ENCODE measurements at places on chromosomes 5 and 9. TPM values are rescaled to one million over a fixed set of nuclear protein-coding genes. Genes with fewer than 3 reads are reported as not detected.

DNA sequence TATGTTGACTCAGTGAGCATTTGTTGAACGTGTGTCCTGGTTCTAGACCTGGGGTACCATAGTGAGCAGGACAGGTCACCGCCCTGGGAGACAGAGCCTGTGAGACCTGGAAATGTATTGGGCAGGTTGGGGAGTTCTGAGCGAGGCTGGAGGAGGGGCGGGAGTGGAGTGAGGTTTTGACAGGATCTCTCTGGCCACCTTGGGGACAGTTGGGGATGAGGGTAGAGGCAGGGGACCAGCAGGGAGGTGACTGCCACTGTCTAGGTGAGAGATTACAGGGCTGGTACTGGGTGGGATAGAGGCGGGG lies 7.4 kb downstream of the WNK2 start:
- no peaks in the 10 kb centered on the region for H3K36me3 ChIP-seq
- no peak for DNase-seq
- no peak overlapping the region for H3K27ac ChIP-seq
- H3K4me1 ChIP-seq, result peaks cover 33% of the 10 kb centered on the region
- H3K27me3 ChIP-seq, result no peaks in the 10 kb centered on the region
- no peak overlapping the region for H3K4me3 ChIP-seq

GRCh38 chr5:117457656-117458055 lies 883.0 kb upstream of the SEMA6A start:
- no peak for DNase-seq
- H3K27ac ChIP-seq, result no peak overlapping the region
- H3K36me3 ChIP-seq, result no peaks in the 10 kb centered on the region
- H3K27me3 ChIP-seq, result no peaks in the 10 kb centered on the region
- H3K4me3 ChIP-seq, result no peak overlapping the region

Gene ECSCR
- 3.2 TPM for total RNA-seq

GRCh38 chr5:130762031-130762430 lies 403.0 kb downstream of the HINT1 start:
- no peaks in the 10 kb centered on the region for H3K27me3 ChIP-seq
- no peak overlapping the region for H3K27ac ChIP-seq
- no peak for DNase-seq
- no peak overlapping the region for H3K4me3 ChIP-seq
- H3K4me1 ChIP-seq, result no peaks in the 10 kb centered on the region
- no peaks in the 10 kb centered on the region for H3K36me3 ChIP-seq

Gene PCDHGC5
- total RNA-seq, result 0.95 TPM

- no peak for DNase-seq
- no peaks in the 10 kb centered on the region for H3K36me3 ChIP-seq
- H3K4me1 ChIP-seq, result no peaks in the 10 kb centered on the region
- H3K27ac ChIP-seq, result no peak overlapping the region
- no peak overlapping the region for H3K4me3 ChIP-seq
Observed at GRCh38 chr9:20331095-20331685, 291.1 kb downstream of the MLLT3 start.

Gene PKD2L2
- not detected for total RNA-seq

Gene FST
- 13.0 TPM for total RNA-seq

Gene CATSPER3
- total RNA-seq, result 1.1 TPM

GRCh38 chr9:22512495-22512894 lies 65.9 kb downstream of the DMRTA1 start:
- no peak overlapping the region for H3K27ac ChIP-seq
- no peaks in the 10 kb centered on the region for H3K27me3 ChIP-seq
- DNase-seq, result no peak
- H3K4me3 ChIP-seq, result no peak overlapping the region

DNA sequence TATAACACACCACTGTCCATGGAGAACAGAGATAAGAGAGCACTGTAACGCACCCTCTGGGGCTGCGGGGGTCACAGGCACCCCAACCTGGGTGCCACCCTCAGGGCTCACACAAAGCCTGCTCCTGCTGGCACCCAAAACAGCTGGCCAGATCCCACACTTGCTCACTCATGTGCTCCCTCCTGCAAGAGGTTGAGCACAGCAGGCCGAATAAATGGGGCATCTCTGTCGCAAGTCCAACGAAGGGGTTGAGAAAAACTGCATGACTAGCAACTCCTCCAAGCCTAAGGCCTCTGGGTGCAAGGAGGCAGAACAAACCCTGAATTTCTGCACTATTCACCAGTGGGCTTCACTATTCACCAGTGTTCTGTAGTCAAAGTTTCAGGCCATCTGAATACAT lies 80.3 kb downstream of the SECISBP2 start:
- H3K27me3 ChIP-seq, result no peaks in the 10 kb centered on the region
- peaks cover 54% of the 10 kb centered on the region for H3K36me3 ChIP-seq
- H3K4me1 ChIP-seq, result peaks cover 8% of the 10 kb centered on the region

GRCh38 chr5:65359981-65360380 lies 121.7 kb downstream of the ADAMTS6 start:
- H3K4me1 ChIP-seq, result no peaks in the 10 kb centered on the region
- H3K27ac ChIP-seq, result no peak overlapping the region
- no peaks in the 10 kb centered on the region for H3K36me3 ChIP-seq
- no peak overlapping the region for H3K4me3 ChIP-seq
- H3K27me3 ChIP-seq, result no peaks in the 10 kb centered on the region
- DNase-seq, result no peak

DNA sequence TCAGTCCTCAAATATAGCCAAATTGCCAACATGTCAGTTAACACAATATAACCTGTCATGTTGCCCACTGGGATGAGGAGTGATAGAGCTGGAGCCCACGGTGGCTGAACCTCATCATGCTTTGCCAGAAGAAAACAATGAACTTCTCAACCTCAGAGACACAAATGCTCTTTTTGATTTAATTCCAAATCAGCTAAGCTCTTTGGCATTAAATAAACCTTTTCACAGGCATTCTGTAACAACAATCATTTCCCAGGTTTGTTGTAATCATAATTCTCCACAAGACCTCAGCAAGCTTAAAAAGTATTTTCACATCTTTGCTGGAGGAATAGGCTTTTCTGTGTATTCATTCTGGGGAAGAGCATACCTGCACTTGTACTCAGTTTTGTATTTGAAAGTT lies 830.9 kb downstream of the MAT2B start:
- H3K27ac ChIP-seq, result no peak overlapping the region
- no peaks in the 10 kb centered on the region for H3K36me3 ChIP-seq
- no peaks in the 10 kb centered on the region for H3K4me1 ChIP-seq
- no peak for DNase-seq
- H3K4me3 ChIP-seq, result no peak overlapping the region

DNA sequence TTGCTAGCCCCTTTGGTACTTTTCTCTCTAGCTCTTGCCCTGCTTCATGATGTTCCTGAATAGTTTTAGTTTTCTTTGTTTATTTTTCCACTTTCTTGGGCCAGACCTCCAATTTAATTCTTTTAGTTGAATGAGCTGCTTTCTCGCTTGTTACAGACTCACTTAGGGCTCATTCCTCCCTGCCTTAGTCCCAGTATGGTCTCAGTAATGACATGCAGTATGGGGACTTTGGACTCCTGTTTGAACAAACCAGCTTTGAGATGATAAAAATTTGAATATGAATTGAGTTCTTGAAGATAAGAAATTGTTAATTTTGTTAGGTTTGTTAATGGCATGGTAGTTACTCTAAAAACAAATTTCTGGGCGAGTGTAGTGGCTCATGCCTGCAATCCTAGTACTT lies 284.8 kb upstream of the DMRT1 start:
- no peak overlapping the region for H3K27ac ChIP-seq
- no peaks in the 10 kb centered on the region for H3K27me3 ChIP-seq
- DNase-seq, result no peak

Gene TENT4A
- total RNA-seq, result 42.4 TPM

Gene DOLPP1
- 46.1 TPM for total RNA-seq

GRCh38 chr5:40221796-40222195 lies 457.9 kb upstream of the PTGER4 start:
- H3K36me3 ChIP-seq, result no peaks in the 10 kb centered on the region
- H3K4me3 ChIP-seq, result no peak overlapping the region
- no peak overlapping the region for H3K27ac ChIP-seq
- H3K4me1 ChIP-seq, result no peaks in the 10 kb centered on the region
- H3K27me3 ChIP-seq, result no peaks in the 10 kb centered on the region

- no peak for DNase-seq
- H3K36me3 ChIP-seq, result no peaks in the 10 kb centered on the region
- H3K27me3 ChIP-seq, result no peaks in the 10 kb centered on the region
- no peak overlapping the region for H3K4me3 ChIP-seq
- no peak overlapping the region for H3K27ac ChIP-seq
Observed at GRCh38 chr9:87226896-87227295, 270.8 kb upstream of the DAPK1 start.

DNA sequence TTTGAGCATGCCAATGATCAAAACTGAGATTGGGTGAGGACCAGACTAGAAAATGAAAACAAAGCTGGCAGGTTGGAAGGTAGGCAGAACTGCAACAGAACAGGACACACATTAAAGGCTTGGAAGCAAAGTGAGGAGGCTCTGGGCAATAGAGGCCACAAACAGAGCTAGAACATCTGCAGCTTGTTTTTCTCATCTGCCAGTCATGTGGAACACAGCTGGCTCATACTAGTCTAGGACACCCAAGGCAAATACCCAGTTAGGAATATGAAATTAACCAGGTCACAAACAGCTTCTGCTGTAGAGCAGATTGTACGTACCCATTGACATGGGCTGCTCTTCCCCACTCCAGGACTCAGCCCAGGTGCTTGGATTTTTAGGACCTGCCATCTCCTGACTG lies 61.7 kb downstream of the SPEF2 start:
- H3K27ac ChIP-seq, result no peak overlapping the region
- no peaks in the 10 kb centered on the region for H3K27me3 ChIP-seq
- no peaks in the 10 kb centered on the region for H3K36me3 ChIP-seq
- no peak for DNase-seq
- no peaks in the 10 kb centered on the region for H3K4me1 ChIP-seq
- H3K4me3 ChIP-seq, result no peak overlapping the region

All from Peyer's patch (tissue), 4 donors.